ENCODE measurements at places on chromosomes 4 and X. TPM values are rescaled to one million over a fixed set of nuclear protein-coding genes. Genes with fewer than 3 reads are reported as not detected.

- DNase-seq = no peak
Observed at GRCh38 chr4:3200423-3201090, 48.4 kb upstream of the MSANTD1 start.

- DNase-seq = no peak
Observed at GRCh38 chr4:116639070-116639577, 446.3 kb downstream of the TRAM1L1 start.

GRCh38 chr4:151485541-151486131 is 76.7 kb downstream of the FHIP1A start:
- DNase-seq = no peak

DNA sequence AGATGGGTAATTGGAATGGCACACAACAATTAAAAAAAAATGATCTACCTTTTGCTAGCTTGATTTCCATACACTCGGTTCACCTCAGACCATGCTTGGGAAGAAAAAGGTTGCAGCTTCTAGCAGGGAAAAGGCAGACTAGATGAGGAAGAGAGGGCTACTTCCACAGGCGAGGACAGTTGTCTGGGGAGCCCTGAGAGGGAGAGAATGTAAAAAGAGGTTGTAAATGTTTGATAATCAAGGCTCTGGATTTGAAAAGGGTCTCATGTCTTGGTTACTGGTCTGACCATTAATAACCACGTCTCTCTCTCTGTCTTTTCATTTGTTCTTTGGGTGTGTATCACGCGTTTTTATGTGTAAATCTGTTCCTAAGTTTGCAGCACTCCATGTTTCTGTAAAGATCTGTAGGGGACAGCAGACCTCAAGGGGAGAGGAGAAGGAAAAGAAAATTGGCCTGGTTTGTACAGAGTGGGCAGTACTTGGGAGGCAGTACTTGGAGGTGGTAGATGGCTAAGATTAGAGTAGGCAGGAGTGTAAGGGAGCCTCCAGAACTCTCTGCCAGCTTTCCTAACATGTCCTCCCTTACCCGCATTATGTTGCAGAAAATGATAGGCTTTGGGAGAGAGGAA is 750 bp downstream of the ARMCX5 start:
- DNase-seq = peak; percentile 42

- DNase-seq = no peak
Observed at GRCh38 chrX:5959286-5959685, 269.4 kb downstream of the NLGN4X start.

- no peak for DNase-seq
Observed at GRCh38 chr4:189530848-189531247, 409.8 kb upstream of the FRG1 start.

- DNase-seq = no peak
Observed at GRCh38 chr4:141099326-141099725, 33.9 kb downstream of the RNF150 start.

GRCh38 chrX:48592971-48593370 is 4.3 kb upstream of the WDR13 start:
- peak; percentile 75 for DNase-seq

DNA sequence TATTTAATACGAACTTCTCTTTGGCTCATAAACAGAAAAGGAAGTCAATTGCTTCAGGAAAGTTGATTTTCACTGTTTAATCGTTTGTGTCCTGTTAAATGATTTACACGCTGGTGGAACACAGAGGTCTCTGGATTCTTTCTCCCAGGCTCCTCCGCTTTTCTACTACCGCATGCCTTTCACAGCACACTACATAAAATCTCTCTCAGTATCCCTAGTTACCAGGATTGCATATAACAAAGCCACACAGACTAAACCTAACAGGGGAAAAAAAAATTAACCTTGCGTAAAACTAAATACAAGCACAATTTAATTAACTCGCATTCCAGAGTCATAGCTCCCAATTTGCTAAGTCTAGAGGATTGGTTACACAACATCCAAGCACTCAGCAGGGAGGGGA is 133.9 kb downstream of the CORIN start:
- DNase-seq = no peak

DNA sequence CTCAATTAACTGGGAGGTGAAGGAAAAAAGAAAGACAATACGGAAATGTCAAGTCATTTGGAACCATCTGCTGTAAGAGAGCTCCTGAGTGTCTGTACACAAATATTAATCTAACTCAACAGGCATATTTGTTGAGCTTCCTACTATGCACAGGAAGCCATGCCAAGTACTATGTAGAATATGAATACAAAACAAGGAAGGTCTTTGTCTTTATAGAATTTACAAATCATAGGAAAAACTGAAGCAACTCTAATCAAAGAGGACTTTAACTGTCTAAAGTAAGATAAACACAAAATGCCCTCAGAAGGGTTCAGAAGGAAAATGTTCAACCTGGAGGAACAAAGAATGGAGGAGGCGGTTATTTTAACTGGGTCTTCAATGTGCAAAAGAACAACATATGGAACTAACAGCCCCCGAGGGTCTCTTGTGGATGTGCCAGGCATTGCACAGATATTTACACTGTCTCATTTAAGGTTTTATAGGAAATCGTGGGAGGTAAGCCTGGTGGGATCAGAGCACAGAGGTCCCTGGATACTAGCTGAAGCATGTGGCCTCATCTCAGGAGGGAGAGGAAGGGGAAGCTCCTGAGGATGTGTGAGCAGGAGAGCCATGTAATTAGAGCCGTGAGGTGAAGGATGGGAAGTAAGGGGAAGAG is 5.8 kb downstream of the FAM114A1 start:
- no peak for DNase-seq

DNA sequence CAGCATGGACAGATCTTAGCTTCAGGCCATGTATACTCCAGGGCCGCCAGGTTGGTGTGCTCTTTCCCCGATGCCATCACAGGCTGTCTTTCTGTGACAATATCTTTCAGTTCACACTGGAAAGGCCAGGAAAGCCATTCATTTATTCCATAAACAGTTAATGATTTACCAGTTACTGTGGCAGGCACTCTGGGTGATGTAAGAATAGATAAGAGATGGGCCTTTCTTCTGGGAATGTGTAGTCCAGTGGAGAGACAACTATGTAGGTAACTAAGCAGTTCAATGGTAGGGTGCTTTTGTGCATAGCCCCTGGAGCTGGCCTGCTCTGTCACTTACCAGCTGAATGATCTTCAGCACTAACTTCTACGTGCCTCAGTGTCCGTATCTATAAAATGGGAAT is 46.3 kb upstream of the LEF1 start:
- no peak for DNase-seq

DNA sequence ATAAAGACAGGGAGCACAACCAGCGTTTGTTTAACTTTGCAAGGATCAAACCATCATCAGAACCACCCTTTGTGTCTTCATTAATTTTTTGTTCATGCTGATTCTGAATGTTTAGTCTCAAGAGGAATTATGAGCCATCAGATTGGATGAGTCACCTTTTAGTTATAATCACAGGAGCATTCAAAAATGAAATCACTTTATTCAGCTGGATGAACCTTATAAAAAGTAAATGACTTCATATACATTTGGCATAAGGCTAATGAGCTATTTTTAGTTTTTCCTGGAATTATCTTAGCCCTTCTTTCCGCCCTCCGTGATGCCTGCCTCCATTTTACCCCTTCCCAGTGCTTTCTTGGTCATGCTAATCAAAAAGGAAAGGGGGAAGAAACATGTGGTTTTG is 103.6 kb downstream of the SORBS2 start:
- DNase-seq = no peak

DNA sequence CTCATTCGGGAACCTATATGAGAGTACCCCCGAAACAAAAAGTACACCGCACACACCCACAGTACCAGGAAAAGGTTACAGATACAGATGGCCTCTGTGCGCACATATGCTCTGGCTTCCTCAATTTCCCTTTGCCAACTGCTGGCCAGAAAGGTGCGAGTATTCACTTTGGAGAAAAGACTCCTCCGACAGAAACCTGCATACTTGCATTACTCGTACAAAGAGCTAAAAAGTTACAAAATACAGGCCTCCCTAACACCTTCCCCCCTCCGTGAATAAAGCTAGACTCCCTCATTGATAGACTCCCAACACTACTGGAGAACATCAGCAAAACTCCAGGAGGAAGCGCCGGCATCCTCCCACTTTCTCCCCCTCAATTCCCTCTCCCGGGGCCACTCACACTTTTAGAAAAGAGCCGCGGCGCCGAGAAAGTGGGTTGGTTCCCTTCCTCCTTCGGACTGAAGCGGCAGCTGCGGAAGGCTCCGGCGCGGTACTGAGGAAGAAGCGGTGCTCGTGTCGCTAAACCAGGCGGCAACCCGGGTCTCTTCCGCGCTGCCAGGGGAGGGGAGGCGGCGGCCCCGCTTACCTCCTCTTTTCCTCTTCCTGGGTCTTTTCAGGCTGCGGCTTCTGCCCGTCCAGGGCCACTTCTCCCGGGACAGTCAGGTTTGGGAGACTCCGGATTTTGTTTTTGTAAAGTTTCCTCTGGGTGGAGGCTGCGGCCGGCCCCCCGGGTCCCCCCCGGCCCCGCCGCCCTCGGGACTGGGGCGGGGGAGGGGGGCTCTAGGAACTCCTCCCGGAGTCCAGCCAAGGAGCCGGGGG is 1.1 kb downstream of the FBXW7 start:
- DNase-seq = no peak

DNA sequence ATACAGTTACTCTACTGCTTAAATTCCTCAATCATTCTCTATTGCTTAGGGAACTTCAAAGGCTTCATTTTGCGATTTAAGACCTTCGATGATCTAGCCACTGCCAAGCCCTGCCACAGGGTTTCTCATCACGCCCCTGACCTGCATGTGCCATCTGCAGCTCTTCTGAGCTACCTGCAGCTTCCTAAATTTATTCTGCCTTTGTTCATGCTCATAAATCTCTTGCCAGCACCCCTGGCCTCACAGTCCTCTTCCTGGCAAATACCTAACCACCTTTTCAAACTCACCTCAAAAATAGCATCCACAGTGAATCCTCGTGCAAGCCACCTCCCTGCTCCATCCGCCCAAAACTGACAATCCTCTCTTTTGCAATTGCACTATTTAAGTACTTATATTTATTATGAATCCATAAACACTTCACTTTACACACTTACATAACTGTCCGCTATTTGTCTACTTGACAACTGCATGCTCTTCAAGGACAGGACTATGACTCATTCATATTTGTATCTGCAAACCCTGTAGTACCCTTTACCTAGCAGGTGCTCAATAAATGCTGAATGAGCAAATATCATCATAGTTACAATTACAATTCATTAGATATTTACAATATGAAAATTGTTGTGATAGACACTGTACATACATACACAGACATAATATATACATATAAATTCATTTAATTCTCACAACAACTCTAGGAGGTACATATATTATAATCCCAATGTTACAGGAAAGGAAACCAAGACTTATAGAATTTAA is 280.0 kb upstream of the RASGEF1B start:
- DNase-seq = no peak

- no peak for DNase-seq
Observed at GRCh38 chr4:142377342-142378091, 468.6 kb downstream of the INPP4B start.

- no peak for DNase-seq
Observed at GRCh38 chr4:168978001-168978700, 31.9 kb downstream of the CBR4 start.

DNA sequence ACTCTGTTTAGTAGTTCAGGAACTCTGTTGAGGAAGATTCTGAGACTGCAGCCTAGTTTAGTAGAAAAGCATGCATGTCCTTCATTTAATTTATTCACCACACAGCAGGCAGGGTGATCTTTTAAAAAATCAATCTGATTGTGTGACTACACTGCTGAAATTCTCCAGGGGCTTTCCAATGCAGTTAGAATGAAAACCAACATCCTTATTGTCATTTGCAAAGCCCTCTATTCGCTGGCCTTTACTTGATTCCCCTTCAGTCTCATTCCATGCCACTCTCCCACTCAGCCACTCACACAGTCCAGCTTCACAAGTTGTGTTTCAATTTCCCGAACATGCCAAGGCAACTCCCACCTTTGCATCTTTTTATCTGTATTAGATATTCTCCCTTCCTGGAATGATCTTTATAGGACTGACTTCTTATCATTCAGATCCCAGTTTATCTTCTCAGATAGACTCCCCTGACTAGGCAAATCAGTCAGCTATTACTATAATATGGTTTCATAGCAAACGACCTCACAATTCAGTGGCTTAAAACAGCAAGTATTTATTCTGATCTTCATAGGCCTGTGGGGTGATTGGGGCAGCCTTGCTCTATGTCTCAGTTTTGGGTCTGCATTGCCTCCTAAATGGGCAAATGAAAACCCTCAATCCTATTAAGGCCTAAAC is 21.3 kb upstream of the FTHL17 start:
- DNase-seq = no peak

GRCh38 chr4:154836513-154836912 is 55.4 kb downstream of the RBM46 start:
- DNase-seq = no peak

DNA sequence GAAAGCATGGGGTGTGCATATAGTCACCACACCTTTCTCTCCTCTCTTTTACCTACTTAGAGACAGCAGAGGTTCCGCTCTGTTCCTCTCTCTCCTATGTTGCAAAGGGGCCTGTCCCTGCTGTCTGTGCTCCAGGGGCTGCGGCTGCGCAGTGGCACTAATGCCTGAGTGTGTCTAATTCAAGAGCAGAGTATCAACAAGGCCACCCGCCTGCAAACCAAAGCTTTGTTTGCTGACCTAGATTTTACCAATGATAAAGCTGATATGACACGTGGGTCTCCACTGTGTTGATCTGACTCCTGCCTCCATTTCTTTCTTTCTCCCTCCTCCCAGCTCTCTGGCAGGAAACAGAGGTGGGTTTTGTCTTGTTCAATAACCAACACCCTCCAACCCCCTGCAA is 74.9 kb downstream of the NSG1 start:
- no peak for DNase-seq

GRCh38 chr4:189771696-189772361 is 168.8 kb upstream of the FRG1 start:
- DNase-seq = no peak

- DNase-seq = no peak
Observed at GRCh38 chrX:129732857-129733256, 5.9 kb upstream of the XPNPEP2 start.

DNA sequence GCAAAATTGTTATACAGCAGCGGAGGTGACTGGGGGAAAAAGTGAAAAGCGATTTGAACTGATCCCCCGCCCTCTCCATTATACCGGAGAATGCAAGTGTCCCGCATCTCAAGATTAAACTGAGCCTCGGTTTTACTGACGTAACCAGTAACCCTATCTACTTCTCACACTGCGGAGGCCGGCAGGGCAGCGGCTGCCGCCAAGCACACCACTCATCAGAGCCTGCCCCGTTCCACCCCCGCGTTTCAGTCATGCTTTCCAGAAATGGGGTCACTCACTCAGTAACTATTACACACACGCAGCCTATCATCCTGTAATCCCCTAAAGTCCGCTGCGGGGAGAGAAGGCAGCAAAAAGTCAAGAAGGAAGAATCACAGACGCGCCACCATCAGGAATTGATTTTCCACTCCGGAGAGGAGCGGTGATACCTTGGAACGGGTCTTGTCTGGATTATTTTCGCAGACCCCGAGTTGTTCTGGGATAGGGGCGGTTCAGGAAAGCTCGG is 1.4 kb downstream of the RPS6KA3 start:
- no peak for DNase-seq

Gene BANK1
- under 0.01 TPM for total RNA-seq

Gene TLL1
- total RNA-seq = 31.0 TPM

Gene GALNTL6
- total RNA-seq = not detected

Gene UGT2B7
- not detected for total RNA-seq

Gene TRAM1L1
- 0.51 TPM for total RNA-seq

Gene DCAF16
- total RNA-seq = 22.4 TPM

Gene EGF
- 0.13 TPM for total RNA-seq

Gene USP26
- total RNA-seq = not detected

Gene MAGEA8
- not detected for total RNA-seq

Gene C4orf50
- total RNA-seq = under 0.01 TPM

Gene MCF2
- under 0.01 TPM for total RNA-seq

Gene MAGEA9B
- not detected for total RNA-seq

Gene SOD3
- total RNA-seq = not detected

Gene CTAG1B
- not detected for total RNA-seq

Gene CT45A3
- total RNA-seq = not detected
